Stimulated activated CD4-positive, alpha-beta T cell treated with anti-CD3 and anti-CD28 coated beads, Interleukin-1b, Interleukin-23, amount 100 ng/mL, for 4 hours (primary cell): ENCODE measurements at places on chromosomes 2 and 18.

GRCh38 chr18:54558609-54559585, 32.1 kb upstream of the DYNAP start:
- no peak for DNase-seq

DNA sequence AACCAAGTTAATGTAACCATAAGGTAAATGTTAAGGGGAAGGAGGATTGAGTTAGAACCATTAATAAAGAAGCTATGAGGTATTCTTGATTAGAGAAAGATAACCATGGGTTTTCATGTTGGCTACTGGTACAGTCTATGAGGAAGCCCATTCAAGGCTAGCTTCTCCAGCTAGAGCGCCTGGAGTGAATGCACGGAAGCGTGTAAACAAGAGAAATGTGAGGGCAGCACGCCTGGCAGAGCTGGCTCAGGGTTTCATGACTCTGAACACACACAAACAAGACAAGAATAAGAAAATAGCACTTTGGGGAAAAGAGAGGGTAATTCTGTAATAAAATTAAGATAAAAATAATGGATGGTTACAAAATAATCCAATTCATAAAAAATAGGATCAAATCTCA, 255.3 kb downstream of the PDE11A start:
- DNase-seq = no peak

- no peak for DNase-seq
Observed at GRCh38 chr2:128375454-128375853, 56.8 kb upstream of the HS6ST1 start.

DNA sequence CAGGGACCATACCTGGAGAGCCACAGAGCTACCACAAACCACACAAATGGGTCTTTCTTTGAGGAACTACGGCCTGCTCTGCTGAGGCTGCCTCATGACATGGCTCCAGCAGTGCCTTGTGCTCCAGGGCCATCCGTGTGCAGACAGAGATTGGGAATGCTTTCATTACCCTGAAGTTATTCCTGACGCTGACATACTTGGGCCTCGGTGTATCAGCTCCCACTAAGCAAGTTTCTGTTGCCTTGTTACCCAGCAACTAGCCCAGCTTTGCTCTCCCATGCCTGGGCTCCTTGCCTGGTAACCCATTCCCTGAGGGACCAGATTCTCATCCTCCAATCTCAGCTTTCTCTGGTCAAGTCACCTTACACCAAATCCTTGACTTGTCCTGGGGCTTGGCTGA, 80.3 kb upstream of the FZD7 start:
- DNase-seq = no peak

DNA sequence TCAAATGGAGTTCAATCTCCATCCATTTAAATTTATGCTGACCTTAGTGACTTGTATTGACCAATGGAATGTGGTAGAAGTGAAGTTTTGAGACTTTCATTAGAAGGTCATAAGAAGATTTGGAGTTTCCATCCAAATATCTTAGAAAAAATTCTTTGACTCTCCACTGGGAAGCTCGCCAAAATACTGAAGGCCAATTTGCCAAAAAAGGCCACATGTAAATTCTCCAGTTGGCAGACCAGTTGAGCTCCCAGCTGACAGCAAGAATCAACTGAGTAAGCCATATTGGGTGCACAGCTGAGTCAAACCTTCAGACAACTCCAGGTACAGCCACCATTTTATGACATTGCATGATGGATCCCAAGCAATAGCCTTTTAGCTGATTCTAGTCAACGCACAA, 228.3 kb upstream of the SETBP1 start:
- DNase-seq = no peak

DNA sequence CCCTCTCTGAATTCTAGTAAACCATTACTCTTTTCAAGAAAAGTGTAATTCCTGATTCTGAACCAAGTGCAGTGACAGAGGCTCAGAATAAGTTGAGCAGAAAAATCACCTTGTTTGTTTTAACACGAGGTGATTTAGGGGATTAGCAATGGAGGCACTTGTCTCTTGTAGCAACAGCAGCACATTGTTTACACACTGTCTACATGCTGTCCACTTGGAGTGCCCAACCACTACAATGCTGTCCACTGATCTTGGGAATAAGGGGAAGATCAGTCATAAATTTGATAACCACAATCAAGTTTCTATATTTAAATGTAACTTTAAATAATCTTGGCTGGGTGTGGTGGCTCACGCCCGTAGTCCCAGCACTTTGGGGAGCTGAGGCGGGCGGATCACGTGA, 13.9 kb upstream of the RMND5A start:
- no peak for DNase-seq

DNA sequence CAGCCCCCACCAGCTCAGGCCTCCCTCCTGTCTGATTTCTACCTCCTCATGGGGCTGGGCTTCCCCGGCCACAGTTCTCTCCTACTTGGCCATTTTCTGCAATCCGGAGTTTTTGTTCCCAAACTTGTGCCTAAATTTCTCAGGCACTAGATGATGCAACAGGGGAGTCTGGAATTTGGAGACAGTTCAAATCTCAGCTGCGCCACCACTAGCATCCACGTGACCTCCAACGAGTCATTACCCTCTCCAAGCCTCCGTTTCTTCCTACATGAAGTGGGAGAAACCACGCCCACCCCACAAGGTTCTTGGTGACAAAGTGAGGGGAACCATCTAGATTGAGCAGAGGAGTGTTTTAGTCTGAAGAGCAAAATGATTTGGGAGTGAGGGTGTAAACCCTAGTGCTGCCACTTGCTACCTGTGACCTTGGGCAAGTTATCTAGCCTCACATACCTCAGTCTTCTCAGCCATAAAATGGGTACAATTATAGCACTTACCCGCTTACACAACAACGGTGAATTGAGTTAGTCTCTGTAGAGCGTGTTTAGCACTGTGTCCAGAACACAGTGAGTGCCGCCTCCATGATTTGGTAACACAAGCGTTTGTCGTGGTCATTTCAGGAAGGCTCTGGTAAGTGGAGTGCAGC, 61.4 kb upstream of the ASAP2 start:
- DNase-seq = no peak

DNA sequence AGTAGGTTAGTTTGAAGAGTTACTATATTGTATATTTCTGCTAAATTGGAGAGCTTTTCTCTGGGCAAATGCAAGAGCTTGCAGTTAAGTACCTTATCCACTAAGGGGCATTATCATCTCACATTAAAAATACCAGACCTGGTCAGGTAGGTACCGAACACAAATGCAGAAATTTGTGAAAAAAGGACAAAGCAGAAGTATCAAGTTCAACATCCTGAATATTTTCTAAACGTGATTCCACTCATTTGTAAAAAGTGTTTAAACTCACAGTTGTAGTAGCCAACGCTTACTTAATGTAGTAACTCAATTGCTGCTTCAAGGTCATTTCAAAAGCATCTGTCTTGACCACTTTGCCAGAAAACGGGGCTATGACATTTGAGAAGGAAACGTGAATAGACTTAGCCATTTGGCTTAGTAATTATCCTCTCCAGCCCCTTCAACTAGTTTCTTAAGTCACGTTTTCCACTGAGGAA, 52.1 kb downstream of the CYRIA start:
- no peak for DNase-seq

GRCh38 chr2:236250909-236251579, 13.2 kb downstream of the ASB18 start:
- DNase-seq = no peak

DNA sequence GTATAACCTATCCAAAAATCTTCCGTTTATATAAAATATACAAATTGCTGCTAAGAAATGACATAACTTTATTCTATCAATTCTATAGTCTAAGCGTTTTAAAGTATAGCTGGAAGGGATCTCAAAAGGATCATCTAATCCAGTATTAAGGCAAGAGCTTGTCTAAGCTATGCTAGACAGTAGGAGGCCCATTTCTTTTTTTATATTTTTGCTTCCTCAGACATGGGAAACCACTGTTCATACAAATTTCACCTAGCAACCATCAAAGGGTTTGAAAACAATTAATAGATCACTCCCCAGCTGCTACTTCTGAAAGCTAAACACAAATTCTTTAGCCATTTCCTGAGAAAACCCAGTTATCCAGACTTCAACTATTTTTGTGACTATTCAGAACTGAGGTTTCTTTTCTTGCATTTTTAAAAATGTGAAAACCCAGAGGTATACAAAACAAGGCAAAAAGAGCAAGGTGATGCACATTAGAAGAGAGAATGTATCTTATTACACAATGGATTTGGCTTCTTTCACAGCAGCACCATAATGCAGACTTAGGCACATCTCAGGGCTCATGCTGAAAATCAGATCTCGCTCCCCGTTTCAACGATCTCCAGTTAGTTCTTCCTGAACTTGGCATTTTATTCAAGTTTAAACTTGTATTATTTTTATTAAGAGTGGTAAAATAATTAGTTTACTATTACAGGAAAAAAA, 274.4 kb downstream of the LRP1B start:
- DNase-seq = no peak

- DNase-seq = no peak
Observed at GRCh38 chr2:170905864-170906263, 23.2 kb upstream of the GORASP2 start.

DNA sequence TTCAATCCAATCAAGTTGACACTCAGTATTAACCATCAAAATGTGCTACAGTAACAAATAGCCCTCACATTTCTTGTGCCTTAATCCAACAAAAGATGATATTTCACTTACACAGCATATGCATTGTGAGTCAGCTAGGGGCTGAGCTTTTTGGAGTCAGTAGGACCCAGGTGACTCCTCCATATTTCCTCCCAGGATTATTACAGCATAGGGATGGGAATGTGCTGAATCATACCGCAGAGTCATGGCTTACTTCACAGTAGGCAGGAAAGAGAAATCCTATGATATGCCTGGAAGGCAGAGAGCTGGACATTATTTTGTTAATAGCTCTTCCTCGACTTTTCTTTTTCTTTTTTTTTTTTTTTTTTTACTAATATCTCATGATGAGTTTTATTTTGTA, 153.3 kb downstream of the TMEM182 start:
- no peak for DNase-seq

- no peak for DNase-seq
Observed at GRCh38 chr2:239087046-239087710, 239.3 kb downstream of the TWIST2 start.

- DNase-seq = no peak
Observed at GRCh38 chr2:3041841-3042600, 335.6 kb downstream of the EIPR1 start.

- no peak for DNase-seq
Observed at GRCh38 chr2:2843969-2844548, 513.0 kb upstream of the MYT1L start.

DNA sequence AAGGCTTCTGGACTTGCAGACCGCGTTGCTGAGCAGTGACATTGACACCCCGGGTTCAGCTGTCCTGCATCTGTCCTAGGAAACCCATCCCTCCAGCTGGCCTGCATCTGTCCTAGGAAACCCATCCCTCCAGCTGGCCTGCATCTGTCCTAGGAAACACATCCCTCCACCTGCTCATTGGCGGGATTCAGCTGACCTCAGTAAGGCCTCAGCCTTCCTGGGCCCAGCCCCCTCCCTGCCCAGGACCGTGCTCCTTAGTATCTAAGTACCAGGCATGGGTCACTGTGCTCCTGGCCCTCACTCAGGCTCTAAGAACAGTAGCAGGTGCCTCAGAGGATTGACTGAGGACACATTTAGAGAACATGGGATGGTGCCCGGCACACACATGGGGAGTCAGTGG, 1.2 kb downstream of the MLPH start:
- DNase-seq = no peak
